ENCODE measurements at places on chromosomes 7 and 10. TPM values are rescaled to one million over a fixed set of nuclear protein-coding genes. Genes with fewer than 3 reads are reported as not detected.

DNA sequence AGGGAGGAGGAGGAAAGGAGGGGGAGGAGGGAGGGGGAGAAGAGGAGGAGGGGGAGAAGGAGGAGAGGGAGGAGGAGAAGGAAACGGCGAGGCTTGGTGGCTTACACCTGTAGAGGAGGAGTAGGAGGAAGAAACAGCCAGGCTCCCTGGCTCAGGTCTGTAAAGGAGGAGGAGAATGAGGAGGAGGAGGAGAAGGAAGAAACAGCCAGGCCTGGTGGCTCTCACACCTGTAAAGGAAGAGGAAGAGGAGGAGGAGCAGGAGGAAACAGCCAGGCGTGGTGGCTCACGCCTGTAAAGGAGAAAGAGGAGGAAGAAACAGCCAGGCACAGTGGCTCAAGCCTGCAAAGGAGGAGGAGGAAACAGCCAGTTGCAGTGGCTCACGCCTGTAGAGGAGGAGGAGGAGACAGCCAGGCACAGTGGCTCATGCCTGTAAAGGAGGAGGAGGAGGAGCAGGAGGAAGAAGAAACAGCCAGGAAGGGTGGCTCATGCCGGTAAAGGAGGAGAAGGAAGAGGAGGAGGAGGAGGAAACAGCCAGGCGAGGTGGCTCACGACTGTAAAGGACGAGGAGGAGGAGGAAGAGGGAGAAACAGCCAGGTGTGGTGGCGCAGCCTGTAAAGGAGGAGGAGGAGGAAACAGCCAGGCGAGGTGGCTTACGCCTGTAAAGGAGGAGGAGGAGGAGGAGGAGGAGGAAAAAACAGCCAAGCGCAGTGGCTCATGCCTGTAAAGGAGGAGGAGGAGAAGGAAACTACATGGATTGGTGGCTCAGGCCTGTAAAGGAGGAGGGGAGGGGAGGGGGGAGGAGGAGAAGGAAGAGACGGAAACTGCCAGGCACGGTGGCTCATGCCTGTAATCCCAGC is 14.9 kb upstream of the CRCP start:
- peak; percentile 62 for DNase-seq

- no peak for DNase-seq
These were observed 53.5 kb downstream of the CDK13 start for GRCh38 chr7:40003597-40003996.

- no peak for DNase-seq
These were observed 166.7 kb upstream of the PRKCQ start for GRCh38 chr10:6746782-6747181.

GRCh38 chr10:13945390-13946208 is 358.8 kb downstream of the PRPF18 start:
- DNase-seq: no peak

PNLIPRP1 gene
- total RNA-seq: not detected

- no peak for DNase-seq
These were observed 11.4 kb downstream of the ACTR1A start for GRCh38 chr10:102491136-102491535.

RAMP3 gene
- not detected for total RNA-seq

DNA sequence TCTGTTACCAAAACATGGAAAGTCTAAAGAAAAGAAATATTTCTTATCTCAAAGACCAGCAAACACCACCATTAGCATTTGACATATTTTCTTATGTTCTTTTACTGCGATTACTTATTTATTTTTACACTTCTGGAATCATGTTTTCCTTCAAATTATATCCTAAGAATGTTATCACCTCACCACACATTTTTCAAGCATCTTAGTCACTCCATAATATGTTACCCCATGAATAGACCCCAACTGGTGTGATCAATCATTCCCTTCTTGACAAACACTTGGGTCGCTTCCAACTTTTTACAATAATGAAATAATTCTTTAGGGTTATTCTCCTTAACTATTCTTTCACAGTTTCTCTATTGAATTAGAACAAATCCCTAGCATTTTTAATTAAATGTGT is 67.4 kb downstream of the AMPH start:
- DNase-seq: no peak

DNA sequence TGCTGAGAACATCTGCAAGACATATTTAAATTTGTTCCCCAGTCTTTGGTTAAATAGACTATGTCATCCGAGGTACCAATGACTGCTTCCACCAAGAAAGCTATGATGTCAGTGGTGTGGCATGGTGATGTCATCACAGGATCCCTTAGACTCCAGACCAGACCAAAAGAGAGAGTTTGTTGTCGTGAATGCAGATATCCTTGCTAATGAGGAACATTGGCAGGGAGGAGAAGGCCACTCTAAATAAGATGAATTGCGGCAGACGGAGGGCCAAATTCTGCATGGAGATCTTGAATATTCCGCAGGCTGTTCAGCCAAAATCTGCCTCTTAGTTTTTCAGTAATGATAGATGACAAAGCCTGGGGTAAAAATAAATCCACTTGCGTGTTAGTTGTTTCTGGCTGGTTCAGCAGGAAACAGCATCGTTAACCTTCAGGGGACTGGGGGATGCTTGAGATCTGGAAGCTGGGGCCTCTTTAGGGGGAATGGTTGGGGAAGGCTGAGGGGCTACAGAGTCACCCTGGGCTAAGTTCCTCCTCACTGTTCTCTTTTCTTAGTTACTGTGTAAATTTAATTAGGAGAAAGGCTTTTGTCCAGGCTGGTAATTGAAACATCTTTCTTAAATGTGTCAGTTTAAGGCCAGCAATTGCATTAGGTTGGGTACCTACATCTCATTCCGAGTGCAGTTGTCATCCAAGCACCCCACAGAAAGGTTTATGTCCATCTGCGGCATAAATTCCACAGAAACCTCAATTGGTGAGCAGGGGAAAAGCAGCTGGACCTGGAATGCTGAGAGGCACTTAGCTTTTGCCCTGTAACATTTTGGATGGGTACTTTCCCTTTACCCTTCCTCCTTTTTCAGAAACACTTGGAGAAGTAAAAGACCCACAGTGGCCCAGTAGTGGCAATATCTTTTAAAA is 11.6 kb upstream of the CAMK1D start:
- DNase-seq: peak; percentile 54

- no peak for DNase-seq
These were observed 2.4 kb downstream of the CD36 start for GRCh38 chr7:80640846-80641245.

DNA sequence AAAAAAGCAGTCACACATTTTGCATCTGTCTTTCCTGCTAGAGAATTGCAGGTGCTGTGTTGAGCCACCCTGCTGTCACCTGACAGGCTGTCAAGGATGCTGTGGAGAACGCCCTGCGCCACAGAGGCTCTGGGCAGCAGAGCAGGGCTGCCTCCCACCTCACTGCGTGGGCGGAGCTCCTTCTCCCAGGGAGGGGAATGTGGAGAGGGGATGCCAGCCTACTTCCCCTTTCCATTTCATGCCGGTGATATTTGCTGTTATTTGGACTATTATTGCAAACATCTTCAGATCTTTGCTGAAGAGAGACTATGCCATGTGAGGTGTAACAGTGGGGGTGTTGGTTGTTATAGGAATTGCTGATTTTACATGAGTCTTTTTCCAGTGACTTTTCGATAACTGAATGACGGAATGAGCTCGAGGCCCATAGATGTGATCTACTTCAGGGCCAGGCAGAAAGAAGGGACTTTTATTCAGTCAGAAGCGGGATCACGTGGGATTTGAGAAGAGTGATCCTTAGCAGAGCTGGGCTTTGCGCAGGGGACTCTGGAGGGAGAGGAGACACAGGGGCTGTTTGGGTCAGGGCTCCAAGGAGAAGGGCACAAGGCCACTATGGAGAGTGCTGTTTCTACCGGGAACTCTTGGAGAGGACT is 13.6 kb upstream of the PRKAG2 start:
- no peak for DNase-seq

TRAPPC14 gene
- total RNA-seq: 15.4 TPM

GRCh38 chr7:108322925-108323832 is 133.1 kb downstream of the NRCAM start:
- DNase-seq: no peak

- DNase-seq: no peak
These were observed 26.9 kb upstream of the ABCA13 start for GRCh38 chr7:48144291-48144768.

TNS3 gene
- total RNA-seq: 65.1 TPM

- no peak for DNase-seq
These were observed 20.5 kb upstream of the ASB15 start for GRCh38 chr7:123581162-123581459.

DNA sequence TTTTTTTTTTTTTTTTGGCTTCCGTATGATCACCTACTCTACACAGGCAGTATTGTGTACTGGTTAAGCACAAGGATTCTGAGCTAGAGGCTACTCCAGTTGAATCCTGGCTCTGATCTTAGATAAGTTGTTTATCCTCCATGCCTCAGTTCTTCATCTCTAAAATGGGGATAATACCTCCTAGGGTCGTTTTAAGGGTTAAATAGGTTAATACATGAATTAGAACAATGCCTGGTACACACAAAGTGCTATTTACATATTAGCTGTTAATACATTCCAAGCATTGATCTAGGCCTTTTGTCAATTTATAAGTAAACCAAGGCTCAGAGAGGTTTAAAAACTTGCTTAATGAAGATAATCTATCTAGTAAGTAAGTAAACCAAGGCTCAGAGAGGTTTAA is 59.0 kb downstream of the ST7 start:
- no peak for DNase-seq

GRCh38 chr7:1401011-1401410 is 58.3 kb downstream of the MICALL2 start:
- DNase-seq: no peak

GRCh38 chr7:133530682-133531081 is 277.8 kb downstream of the EXOC4 start:
- peak; percentile 71 for DNase-seq

CYP3A4 gene
- total RNA-seq: not detected

GRCh38 chr7:48183965-48184364 is 12.7 kb downstream of the ABCA13 start:
- DNase-seq: no peak

DNA sequence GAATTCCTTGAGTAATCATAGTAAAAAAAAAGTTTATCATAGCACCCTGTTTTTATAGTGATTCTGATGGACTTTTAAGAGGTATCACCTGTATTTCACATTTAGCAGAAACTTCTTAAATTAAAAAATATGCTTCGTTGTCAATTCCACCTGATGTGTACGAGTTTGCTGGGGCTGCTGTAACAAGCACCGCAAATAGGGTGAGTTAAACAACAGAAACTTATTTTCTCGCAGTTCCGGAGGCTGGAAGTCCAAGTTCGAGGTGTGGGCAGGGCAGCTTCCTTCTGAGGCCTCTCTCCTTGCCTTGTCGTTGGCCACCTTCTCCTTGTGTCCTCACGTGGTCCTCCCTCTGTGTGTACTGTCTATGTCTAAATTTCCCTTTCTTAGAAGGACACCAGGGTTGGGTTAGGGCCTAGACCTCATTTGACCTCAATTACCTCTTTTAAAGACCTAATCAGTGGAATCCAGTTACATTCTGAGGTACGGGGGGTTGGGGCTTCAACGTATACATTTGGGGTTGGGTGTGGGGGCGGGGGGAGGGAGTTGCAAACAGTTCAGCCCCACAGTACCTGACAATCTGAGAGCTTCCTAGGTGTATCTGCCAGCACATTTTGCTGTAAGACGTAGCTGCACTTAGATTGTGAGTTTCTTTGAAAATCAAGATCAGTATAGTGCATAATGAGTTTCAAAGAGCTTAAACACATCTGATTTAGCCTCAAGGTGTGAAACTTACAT is 72.7 kb downstream of the RBM33 start:
- DNase-seq: no peak

EPO gene
- total RNA-seq: not detected

IGFBP3 gene
- 0.56 TPM for total RNA-seq

DNA sequence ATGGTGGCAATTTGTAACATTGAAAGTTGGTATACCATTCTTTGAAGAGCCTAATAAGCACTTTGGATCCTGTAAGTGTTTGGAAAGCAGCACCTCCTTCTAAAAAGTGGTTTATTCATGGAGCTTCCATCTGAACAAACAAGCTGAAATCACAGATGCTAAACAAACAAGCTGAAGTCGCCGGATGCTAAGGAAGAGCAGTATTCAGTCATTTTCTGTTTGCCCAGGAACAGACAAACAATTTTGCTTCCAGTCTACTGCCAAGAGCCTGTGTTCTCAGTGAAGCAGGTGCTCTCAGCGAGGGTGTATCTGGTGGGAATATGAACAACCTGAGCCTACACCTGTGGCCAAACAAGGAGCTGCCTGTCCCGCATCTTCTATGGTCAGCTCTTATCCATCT is 6.3 kb downstream of the COL28A1 start:
- DNase-seq: no peak

DNA sequence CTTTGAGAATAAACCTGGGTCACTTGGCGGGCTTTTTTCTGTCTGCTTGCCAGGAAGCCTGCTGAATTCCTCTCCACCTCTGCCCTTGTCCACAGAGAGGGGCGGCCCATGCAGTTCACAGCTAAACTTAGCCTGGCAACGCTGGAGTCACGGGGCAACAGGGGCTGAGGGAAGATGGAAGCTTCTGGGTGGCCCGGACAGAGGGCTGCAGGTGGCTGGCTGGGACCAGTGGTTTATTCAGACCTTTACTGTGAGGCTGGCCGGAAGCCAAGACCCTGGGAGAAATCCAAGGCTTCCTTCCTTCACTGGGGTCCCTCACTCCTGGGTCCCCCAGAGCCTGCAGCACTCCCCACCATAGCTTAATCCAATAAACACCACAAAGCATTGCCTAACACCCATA is 17.0 kb downstream of the ITPRIP start:
- DNase-seq: no peak

PGAM2 gene
- total RNA-seq: not detected

- no peak for DNase-seq
These were observed 114.0 kb upstream of the CNTNAP2 start for GRCh38 chr7:146002431-146003078.

- DNase-seq: no peak
These were observed 120.3 kb downstream of the NRP1 start for GRCh38 chr10:33214174-33214573.

MSANTD7 gene
- total RNA-seq: 25.1 TPM

GRCh38 chr7:78924581-78924980 is 528.9 kb downstream of the MAGI2 start:
- peak; percentile 16 for DNase-seq

VIPR2 gene
- total RNA-seq: 10.2 TPM

VSTM4 gene
- 7.1 TPM for total RNA-seq

BTBD16 gene
- not detected for total RNA-seq

PLAC9 gene
- total RNA-seq: 4.7 TPM

GRCh38 chr7:38681882-38682281 is 50.7 kb upstream of the AMPH start:
- DNase-seq: no peak

- no peak for DNase-seq
These were observed 147.8 kb downstream of the MAD1L1 start for GRCh38 chr7:2084781-2085505.

GRCh38 chr7:117067340-117067739 is 114.0 kb downstream of the ST7 start:
- no peak for DNase-seq

DNA sequence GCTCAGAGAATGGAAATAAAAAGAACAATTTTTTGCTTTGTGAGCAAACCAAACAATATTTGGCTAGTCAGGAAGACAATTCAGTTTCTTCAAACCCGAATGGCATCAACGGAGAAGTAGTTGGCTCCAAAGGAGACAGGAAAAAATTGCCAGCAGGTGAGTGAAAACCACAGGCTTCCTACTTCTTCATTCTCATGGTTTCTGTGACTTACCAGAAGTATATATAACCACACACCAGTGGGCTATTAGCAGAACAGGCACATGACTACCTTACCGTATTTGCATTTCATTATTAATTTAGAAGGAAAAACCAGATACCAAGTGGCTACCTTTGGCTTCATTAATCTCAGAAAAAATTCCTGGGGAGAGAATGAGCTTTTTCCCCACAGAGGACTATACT is 8.8 kb downstream of the TDRD1 start:
- no peak for DNase-seq

FGFR2 gene
- total RNA-seq: 45.9 TPM

GRCh38 chr10:97463363-97464132 is 17.6 kb downstream of the ZDHHC16 start:
- peak; percentile 52 for DNase-seq
